ENCODE measurements at places on chromosomes 6 and 20. TPM values are rescaled to one million over a fixed set of nuclear protein-coding genes. Genes with fewer than 3 reads are reported as not detected.

GRCh38 chr6:90610751-90611542 lies 24.1 kb upstream of the MAP3K7 start:
- peaks cover 43% of the 10 kb centered on the region for H3K27me3 ChIP-seq
- H3K4me3 ChIP-seq = peak overlapping the region; percentile 84
- peaks cover 12% of the 10 kb centered on the region for H3K4me1 ChIP-seq
- peak overlapping the region; percentile 34 for H3K27ac ChIP-seq

The HLA-DQB2 gene
- not detected for polyA plus RNA-seq

DNA sequence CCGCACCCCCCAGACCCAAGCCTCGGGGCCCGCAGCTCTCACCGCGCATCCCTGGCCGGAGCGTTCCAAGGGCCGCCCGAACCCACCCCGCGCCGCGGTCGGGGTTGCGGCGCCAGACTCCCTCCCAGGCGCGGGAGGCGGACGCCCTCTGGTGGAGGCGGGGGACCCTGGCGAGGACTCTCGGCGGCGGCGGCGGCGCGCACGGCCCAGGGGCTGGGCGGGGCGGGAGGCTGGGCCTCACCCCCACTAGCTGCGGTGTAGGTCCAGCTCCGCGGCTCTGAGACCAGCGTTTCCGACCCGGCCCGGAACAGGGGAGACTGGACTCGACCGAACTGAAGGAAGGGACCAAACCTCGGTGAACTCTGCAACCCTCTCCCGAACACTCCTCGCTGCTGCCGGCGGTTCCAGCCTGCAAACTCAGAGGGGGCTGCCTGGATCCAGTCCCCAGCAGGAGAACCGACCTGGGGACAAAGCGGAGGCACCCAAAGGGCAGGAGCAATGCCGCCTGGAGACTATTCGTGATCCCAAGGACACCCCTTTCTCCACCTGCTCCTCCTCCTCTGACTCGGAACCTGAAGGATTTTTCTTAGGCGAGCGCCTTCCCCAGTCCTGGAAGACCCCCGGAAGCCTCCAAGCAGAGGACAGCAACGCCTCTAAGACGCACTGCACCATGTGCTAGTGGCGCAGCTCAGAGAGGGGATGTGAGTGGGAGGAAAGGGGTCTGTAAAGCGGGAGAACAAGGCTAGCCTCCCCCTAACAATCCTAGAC lies 859 bp upstream of the TOMM6 start:
- H3K4me3 ChIP-seq = peak overlapping the region; percentile 97
- peak overlapping the region; percentile 98 for H3K27ac ChIP-seq
- no peaks in the 10 kb centered on the region for H3K36me3 ChIP-seq

- no peak overlapping the region for H3K27ac ChIP-seq
- H3K27me3 ChIP-seq = peaks cover 30% of the 10 kb centered on the region
- DNase-seq = no peak
- no peaks in the 10 kb centered on the region for H3K4me1 ChIP-seq
Observed at GRCh38 chr20:53023732-53024520, 51.8 kb downstream of the TSHZ2 start.

DNA sequence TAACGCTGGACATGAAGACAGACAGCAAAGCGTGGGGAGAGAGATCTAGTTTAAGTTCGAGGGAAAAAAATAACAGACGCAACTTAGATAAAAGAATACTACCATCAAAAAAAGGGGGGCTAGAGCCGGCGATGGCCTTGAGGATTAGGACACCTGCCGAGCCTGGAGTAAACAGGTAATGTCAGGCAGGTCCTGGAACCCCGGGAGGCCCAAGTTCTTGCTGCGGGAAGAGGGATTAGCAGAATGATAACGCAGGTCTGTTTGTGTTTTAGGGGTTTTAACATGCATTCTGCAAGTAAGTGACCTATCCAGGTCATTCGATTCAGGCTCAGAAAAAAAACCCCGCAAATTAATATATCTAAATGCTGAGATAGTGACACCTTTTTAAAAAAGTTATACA lies 754 bp upstream of the TMEM170B start:
- peak overlapping the region; percentile 93 for H3K4me3 ChIP-seq
- H3K27ac ChIP-seq = peak overlapping the region; percentile 86
- no peak for DNase-seq
- peaks cover 12% of the 10 kb centered on the region for H3K4me1 ChIP-seq

The FAM184A gene
- not detected for polyA plus RNA-seq

The SCRT2 gene
- not detected for polyA plus RNA-seq

Measured in naive B cell (primary cell).